ENCODE measurements at places on chromosomes 12 and 14. TPM values are rescaled to one million over a fixed set of nuclear protein-coding genes. Genes with fewer than 3 reads are reported as not detected.

DNA sequence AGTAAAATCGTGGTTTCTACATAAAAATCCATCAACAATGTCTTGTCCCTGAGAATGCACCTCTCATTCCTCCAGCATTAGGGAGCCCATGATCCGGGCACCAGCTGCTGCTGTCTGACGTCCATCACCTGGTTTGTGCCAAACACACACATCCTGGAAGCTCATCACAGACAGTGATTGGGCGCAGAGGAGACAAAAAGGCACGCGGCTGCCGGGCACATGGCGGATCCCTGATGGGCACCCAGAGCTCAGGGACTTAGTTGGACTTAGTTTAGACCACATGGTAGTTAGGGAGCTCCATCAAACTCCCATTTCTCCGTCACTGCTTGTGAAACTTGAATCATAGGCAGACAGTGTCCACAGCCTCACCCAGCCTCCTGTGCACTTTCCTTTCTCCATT is 1059.3 kb downstream of the TMEM121 start:
- DNase-seq = no peak
- no peaks in the 10 kb centered on the region for H3K27me3 ChIP-seq
- no peaks in the 10 kb centered on the region for H3K36me3 ChIP-seq
- H3K4me3 ChIP-seq = no peak overlapping the region
- no peaks in the 10 kb centered on the region for H3K4me1 ChIP-seq

The GUCY2C gene
- not detected for total RNA-seq

DNA sequence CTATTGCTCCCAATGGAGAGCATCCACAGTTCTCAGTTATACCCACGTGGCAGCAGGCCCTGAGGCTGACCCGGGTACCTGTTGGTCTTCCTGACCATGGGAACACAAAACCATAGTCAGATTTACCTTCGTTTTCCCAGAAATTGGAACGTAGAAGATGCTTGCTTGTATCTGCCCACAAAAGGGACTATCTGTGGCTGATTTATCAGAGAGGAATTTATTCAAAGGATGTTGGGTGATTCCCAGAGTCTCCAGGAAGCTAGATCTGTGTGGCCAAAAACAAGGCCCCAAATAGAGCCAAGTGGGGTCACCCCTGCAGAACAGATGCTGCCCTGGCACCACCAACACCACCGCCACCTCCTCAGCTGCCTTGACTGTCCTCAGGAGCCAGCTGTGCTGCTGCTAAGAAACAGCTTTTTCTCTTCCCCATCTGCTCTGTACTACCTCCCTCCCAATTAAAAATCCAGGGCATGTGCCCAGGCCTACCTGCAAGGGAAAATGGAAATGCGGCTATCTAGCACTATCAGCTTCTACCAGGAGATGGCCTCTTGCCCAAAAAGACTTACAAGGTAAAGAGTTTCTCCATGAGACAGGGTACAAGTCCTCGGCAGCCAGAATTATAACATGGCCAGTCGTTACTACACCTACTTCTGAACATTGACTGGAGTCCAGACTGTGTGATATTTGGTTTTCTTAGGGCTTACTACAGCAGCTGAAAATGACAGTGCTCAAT is 128.6 kb upstream of the PLEKHG7 start:
- no peak overlapping the region for H3K27ac ChIP-seq
- H3K4me3 ChIP-seq = no peak overlapping the region
- no peaks in the 10 kb centered on the region for H3K36me3 ChIP-seq
- DNase-seq = no peak

The RERG gene
- 1.6 TPM for total RNA-seq

The PLXNC1 gene
- 0.76 TPM for total RNA-seq

The EIF2S3B gene
- 0.24 TPM for total RNA-seq

The HOXC6 gene
- total RNA-seq = 7.6 TPM

- no peaks in the 10 kb centered on the region for H3K4me1 ChIP-seq
- no peak overlapping the region for H3K4me3 ChIP-seq
- no peaks in the 10 kb centered on the region for H3K27me3 ChIP-seq
- no peak for DNase-seq
- no peak overlapping the region for H3K27ac ChIP-seq
- no peaks in the 10 kb centered on the region for H3K36me3 ChIP-seq
These were observed 468.9 kb downstream of the RGS6 start for GRCh38 chr14:72401101-72401625.

GRCh38 chr12:49091056-49091835 is 3.4 kb downstream of the DHH start:
- peaks cover under 1% of the 10 kb centered on the region for H3K36me3 ChIP-seq
- peaks cover 22% of the 10 kb centered on the region for H3K4me1 ChIP-seq
- peak overlapping the region; percentile 46 for H3K4me3 ChIP-seq
- no peak overlapping the region for H3K27ac ChIP-seq

The ANKRD13A gene
- total RNA-seq = 9.6 TPM

The HOXC4 gene
- 1.6 TPM for total RNA-seq

DNA sequence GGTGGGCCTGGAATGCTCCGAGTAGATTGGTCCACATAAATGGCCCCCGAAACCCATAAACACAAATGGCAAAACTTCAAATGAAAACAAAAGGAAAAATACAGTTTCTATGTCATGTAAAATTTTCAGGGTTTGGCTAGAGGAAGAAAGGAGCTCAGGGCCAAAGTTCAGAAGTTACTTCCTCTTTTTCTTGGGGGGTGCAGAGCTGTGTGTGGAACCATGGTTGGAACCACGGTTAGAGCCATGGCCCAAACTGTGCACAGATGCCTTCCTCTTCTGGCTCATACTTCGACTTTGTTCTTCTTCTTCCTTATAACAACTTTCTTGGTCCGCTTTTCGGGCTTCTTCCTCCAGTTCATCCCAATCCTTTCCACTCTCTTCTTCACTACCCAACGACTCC is 51.7 kb downstream of the MGST1 start:
- H3K27ac ChIP-seq = no peak overlapping the region
- DNase-seq = no peak
- H3K27me3 ChIP-seq = no peaks in the 10 kb centered on the region
- H3K36me3 ChIP-seq = no peaks in the 10 kb centered on the region
- H3K4me1 ChIP-seq = no peaks in the 10 kb centered on the region

The PACS2 gene
- 77.8 TPM for total RNA-seq

DNA sequence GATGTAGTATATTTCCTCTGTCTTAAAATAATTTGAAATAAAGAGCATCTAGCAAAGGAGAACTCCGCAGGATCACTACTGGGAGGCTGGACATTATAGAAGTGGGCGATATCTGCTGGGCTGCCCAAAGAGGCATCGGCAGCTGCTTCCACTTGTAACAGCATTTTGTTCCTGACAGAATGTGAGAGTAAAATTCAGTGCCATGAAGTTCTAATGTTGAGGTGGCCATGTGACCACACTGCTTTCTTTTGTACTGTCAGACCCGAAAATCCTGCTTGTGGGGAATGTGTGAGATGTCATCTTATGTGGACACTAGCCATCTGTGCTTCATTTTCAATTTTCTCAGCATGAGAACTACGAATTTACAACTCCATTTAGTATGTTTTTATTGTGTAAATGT is 151.9 kb downstream of the ACSS3 start:
- no peak overlapping the region for H3K4me3 ChIP-seq
- no peaks in the 10 kb centered on the region for H3K27me3 ChIP-seq
- no peak overlapping the region for H3K27ac ChIP-seq
- no peaks in the 10 kb centered on the region for H3K36me3 ChIP-seq

The STON2 gene
- 96.2 TPM for total RNA-seq

- H3K4me1 ChIP-seq = peaks cover 9% of the 10 kb centered on the region
- no peak for DNase-seq
- no peaks in the 10 kb centered on the region for H3K36me3 ChIP-seq
- no peak overlapping the region for H3K27ac ChIP-seq
- H3K4me3 ChIP-seq = no peak overlapping the region
- no peaks in the 10 kb centered on the region for H3K27me3 ChIP-seq
These were observed 1.8 kb upstream of the KLHL42 start for GRCh38 chr12:27778206-27778605.

Data from psoas muscle (tissue), 8 donors.